Activated CD4-positive, alpha-beta memory T cell treated with anti-CD3 and anti-CD28 coated beads, Interleukin-2, amount 10 ng/mL, durations not matched to agents 7 days and 5 days (primary cell): ENCODE measurements at places on chromosomes 1 and 21.
A peak's percentile ranks its signal among the peaks of the same experiment; 100 is the strongest.

DNA sequence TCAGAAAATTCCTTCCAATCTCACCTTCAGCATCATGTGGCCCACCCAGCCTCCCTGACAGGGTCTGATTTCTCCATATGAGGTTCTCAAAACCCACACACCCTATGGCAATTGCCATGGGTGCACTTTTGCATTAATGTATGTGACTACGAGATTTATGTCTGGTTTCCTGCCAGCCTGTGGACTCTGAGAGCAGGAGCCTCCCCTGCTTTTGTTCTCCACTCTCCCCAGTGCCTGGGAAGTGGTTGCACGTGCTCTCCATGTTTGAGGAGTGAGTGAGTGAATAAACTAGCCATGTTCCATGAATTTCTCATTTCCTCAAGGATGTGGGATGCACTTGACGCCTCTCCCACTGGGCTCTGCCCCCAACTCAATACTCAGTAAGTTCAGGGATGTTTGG lies 91.2 kb downstream of the ACTL8 start:
- no peak for DNase-seq

DNA sequence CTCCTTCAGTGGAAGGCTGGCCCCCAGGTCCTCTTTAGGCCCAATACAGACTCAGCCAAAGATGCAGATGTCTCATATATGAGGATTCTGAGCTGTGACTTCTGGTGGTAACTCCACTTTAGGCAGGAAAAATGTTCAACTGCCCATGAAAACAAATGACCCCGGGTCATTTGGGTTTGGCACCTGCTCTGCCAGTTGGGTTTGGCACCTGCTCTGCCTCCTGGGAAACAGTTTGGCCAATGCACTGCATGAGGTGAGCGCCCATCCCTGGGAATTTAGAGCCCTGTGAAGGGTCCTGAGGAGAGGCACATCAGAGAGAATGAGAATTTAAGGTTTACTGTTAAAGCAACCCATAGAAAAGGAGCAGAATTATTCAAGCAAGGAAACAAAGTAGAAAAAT lies 45.3 kb downstream of the B3GALT5 start:
- DNase-seq: no peak

DNA sequence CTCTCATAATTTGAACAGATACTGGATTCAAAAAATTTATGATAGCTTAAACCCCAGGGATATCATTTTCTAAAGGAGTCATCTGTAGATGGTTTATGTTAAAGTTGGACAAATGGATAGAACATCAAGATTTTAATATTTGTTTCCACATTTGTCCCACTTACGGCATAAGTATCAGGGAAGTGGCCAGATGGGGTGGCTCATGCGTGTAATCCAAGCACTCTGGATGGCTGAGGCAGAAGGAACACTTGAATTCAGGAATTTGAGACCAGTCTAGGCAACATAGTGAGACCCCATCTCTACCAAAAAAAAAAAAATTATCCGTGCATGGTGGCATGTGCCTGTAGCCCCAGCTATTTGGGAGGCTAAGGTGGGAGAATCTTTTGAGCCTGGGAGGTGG lies 229.1 kb downstream of the GPR52 start:
- DNase-seq: no peak

GRCh38 chr21:36524477-36524876 lies 44.6 kb upstream of the CLDN14 start:
- DNase-seq: no peak

- no peak for DNase-seq
These were observed 842.4 kb upstream of the TMPRSS15 start for GRCh38 chr21:19246018-19246417.

- DNase-seq: no peak
These were observed 3.8 kb upstream of the LCE3A start for GRCh38 chr1:152626744-152627143.

GRCh38 chr1:153537376-153537730 lies 1.6 kb upstream of the S100A6 start:
- no peak for DNase-seq

DNA sequence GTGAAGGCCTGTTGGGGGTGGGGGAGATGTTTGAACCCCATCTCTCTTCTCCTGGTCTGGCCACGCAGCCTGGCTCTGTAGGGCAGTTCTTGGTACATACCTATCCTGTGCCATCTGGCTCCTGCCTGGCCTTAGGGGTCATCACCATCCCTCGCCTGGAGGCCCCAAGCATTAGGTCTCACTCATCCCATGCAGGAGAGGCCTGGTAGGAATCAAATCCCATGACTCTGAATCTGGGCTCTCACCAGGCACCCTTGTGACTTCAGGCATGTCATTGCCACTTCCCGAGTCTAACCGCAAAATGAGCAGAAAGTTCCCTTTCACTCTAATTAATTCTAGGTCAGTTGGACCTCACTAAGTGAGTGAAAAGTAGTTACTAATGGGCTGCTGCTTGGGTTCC lies 37.2 kb downstream of the ETNK2 start:
- no peak for DNase-seq

GRCh38 chr1:30183895-30184294 lies 539.5 kb downstream of the MATN1 start:
- DNase-seq: no peak

GRCh38 chr1:6638226-6638625 lies 13.6 kb downstream of the THAP3 start:
- no peak for DNase-seq

DNA sequence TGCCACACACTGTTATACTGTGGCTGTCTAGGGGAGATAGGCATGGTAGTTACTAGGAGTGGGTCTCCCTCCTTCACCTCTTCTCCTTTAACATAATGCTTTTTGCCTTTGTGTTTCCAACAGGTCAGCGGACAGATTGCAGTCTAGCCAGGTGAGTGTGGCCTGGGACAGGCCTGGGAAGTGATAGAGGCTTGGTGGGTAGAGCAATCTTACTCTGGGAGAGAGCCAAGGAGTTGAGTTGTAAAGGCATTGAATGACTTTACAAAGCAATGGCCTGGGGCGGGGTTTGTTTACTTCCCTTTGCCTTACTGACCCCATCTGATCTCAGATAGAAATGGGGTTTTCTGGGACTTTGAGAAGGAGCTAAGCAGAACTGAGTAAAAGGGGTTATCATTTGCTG lies 51.0 kb upstream of the IKBKE start:
- no peak for DNase-seq

- DNase-seq: no peak
These were observed 92.9 kb upstream of the TSPAN2 start for GRCh38 chr1:115182012-115182715.

- DNase-seq: peak; percentile 37
These were observed 28.7 kb downstream of the NBPF3 start for GRCh38 chr1:21468599-21468998.
